ENCODE measurements at places on chromosomes 4 and X. TPM values are rescaled to one million over a fixed set of nuclear protein-coding genes. Genes with fewer than 3 reads are reported as not detected.

Gene GPR119
- not detected for total RNA-seq

DNA sequence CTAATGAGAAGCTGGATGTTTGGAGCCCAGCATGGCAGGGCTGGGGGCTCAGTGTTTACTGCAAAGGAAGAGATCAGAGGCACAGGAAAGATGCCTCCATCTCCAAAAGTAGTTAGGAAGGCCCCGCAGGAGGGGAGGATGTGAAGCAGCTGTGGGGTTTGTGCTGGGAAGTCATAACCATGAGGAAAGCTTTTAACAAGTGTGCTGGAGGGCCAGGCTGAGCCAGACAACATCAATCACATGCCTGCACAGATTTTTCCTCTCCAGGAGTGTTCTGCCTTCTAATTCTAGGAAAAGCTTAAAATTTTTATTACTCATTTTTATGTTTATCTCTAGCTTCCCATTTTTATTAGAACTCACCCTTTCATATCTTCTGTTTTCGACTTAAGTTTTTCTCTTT is 65.4 kb downstream of the GPR82 start:
- no peak for DNase-seq

DNA sequence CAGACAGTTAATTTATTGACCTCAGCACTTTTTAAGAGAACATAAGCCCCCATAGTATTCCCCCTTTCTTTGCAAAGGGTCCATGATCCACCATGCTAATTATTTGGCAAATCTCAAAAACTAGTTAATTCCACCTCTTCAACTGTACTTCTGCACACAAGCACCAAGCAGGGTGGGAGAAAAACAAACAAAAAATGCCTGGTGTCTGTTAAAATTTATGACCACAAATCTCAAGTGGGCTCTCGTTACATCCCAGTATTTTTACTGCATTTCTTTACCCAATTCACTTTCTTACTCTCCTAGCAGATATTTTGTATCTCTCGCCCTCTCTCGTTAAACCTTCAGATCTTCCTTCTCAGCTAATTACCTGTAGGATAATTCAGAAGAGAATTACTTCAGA is 6.1 kb downstream of the ARSJ start:
- DNase-seq, result no peak

DNA sequence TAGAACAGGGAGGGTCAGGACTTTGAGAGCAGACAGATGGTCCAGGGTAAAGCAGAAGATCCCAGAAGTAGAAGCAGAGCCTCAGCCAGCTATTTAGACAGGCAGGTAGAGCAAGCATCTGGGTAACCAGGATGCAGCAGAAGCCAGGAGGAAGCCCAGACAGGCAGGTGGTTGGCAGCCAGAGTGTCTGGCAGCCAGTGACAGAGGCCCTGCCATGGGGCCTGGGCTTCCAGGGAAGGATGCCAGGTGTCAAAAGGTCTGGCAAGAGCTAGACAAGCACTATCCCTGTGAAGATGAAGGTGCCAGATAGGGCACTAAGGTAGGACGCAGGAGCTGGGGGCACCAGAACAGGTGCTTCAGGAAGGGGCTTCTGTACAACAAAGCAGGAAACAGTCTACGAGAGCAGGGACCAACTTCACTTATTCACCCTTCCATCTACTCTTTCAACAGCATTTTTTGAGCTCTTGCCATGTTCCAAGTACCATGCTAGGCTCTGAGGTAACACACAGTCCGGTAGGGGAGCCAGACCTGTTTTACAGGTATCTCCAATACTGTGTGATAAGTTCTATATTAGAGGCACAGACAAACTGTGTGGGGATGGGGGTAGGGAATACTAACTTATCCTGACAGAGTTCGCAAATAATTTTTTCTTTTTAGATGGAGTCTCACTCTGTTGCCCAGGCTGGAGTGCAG is 38.1 kb upstream of the GJB1 start:
- no peak for DNase-seq

DNA sequence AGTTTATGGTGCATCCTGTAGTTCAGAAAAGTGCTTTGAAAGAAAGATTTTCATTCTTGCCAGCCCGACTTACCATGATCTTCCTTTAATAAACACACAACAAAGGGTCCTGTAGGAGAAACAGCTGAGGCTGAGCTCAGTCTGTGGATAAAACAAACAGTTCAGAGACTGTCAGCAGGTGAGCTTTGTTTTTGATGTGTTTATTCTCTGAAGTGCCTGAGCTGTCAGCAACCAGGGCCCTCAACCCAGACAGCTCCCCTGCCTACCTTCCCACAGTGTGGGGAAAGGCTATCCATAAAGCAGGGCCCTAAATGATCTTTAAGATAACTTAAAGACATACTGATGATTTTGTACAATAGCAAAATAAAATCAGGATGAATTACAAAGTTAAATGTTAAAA is 459.2 kb upstream of the GALNT7 start:
- DNase-seq, result no peak

Measured in activated CD4-positive, alpha-beta memory T cell treated with anti-CD3 and anti-CD28 coated beads, Interleukin-2, amount 10 ng/mL, durations not matched to agents 7 days and 5 days (primary cell).